Glutamatergic neuron (in vitro differentiated cells): ENCODE measurements at places on chromosomes 13 and 19.

DNA sequence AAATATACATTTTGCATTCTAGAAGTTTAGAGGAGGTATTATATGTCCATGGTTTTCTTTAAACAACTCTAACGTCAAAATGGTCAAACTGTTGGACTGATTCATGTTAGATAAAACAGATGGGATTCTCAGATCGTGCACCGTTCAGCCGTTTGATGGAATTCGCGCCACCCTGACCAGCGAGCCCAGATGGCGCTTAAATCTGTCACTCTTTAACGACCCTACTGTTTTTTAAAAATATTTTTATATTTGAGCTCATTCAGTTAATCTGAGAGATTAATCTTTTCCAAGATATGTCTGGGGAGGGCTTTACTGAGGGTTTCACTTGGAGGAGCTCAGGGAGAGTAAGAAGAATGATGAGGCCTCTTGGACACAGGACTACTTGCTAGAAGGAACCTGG lies 164.4 kb downstream of the TM9SF2 start:
- no peak for DNase-seq

DNA sequence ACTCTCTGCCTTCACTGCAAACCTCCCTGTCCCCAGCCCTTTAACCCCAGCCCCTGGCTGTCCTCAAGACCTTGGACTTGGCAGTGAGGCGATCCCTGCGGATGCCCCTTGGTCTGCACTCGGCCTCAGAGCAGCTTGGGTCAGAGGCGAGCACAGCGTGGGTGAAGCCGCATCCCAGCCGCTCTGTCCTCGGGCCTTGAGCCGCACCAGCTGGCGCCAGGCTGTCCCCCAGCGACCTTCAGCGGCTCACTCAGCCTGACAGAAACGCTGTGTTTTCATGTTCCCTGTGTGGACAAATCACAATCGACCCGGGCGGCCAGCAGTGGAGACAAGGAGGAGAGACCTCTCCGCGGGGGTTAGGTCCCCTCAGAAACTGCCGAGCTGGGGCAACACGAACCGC lies 52.0 kb downstream of the GNG7 start:
- peak; percentile 34 for DNase-seq

DNA sequence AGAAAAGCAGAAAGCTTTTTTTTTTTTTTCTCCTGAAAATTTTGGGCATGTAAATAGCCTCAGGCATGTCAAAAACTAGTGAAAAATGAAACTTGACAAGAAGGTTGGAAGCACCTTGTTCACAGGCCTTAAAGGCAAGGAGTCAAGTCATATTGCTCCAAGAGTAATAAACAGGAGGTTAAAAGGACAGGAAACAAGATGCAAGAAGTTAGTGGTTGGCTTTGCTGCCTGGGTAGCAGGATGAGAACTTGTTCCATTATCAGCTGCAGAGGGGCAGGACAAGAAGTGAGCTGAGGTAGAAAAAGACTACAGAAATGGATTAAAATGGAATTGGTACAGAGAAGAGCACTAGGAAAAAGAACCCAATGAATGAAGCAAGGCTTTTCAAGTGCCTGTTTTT lies 242.6 kb downstream of the DCT start:
- DNase-seq, result no peak

- no peak for DNase-seq
These were observed 155.5 kb downstream of the FLT1 start for GRCh38 chr13:28339419-28339818.
